Myometrial cell (primary cell): ENCODE measurements at places on chromosomes 5 and 9. TPM values are rescaled to one million over a fixed set of nuclear protein-coding genes. Genes with fewer than 3 reads are reported as not detected.

The CDC25C gene
- 23.9 and 24.3 TPM in 2 replicates for total RNA-seq

The TAF11L10 gene
- not detected in 2 replicates for total RNA-seq

The TRAF1 gene
- 2.9 and 3.9 TPM in 2 replicates for total RNA-seq

The IFNE gene
- total RNA-seq = not detected in 2 replicates

The IL31RA gene
- 1.1 and 2.3 TPM in 2 replicates for total RNA-seq

The LCN15 gene
- not detected in 2 replicates for total RNA-seq

The OMD gene
- total RNA-seq = under 0.01 TPM in 1 of 2 replicates, not detected in the other

The RASGRF2 gene
- total RNA-seq = 2.9 and 5.1 TPM in 2 replicates

The PCDHB10 gene
- total RNA-seq = 0.58 TPM in 1 of 2 replicates, not detected in the other

The ITGA1 gene
- 4.0 and 11.5 TPM in 2 replicates for total RNA-seq

The PRRC1 gene
- 73.0 and 73.5 TPM in 2 replicates for total RNA-seq

The PCDHGA2 gene
- 0.53 and 1.4 TPM in 2 replicates for total RNA-seq

The NDUFB6 gene
- total RNA-seq = 74.1 and 89.1 TPM in 2 replicates

The NEURL1B gene
- 5.3 and 5.5 TPM in 2 replicates for total RNA-seq

The DAB2IP gene
- total RNA-seq = 10.7 and 11.2 TPM in 2 replicates

The SAP30L gene
- total RNA-seq = 18.2 and 54.8 TPM in 2 replicates

The CTXN3 gene
- total RNA-seq = not detected in 2 replicates

The OR1J2 gene
- not detected in 2 replicates for total RNA-seq

The TAL2 gene
- not detected in 2 replicates for total RNA-seq

The REXO4 gene
- 14.1 and 20.6 TPM in 2 replicates for total RNA-seq

The ZDHHC11B gene
- not detected in 2 replicates for total RNA-seq
